ENCODE measurements at places on chromosomes 1 and 21.

DNA sequence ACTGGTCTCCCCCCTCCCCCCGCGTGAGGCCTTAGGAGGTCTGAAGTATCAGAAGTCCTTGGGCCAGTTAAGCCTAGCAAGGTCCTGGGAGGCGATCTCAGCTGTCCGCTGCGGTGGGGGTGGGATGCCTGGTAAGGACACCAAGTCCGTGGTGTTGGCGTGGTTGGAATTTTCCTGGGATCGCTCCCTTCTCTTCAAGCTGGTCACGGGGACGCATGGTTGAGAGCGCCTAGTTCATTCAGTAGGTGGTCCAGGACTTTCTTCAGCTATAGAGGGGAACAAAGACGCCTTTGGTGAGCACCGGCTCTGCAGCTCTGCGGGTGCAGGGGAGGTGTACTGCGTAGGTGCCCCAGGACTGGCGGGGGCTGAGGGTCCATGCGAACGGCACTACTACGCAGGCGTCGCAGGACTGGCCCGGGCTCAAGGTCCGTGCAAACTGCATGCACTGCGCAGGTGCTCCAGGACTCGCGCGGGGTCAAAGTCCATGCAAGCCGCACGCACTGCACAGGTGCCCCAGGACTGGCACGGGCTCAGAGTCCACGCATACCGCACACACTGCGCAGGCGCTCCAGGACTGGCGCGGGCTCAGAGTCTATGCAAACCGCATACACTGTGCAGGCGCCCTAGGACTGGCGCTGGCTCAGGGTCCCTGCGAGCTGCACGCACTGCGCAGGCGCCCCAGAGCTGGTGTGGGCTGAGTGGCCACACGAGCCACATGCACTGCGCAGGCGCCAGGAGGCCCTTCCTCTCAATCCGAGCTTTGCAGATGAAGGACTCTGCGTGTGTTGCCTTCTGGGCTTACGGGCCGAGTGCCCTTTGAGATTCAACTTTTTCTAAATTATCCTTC is 36.6 kb upstream of the HMGN1 start:
- ATAC-seq: peak; percentile 54

- ATAC-seq: no peak
Measured at GRCh38 chr1:46520063-46520911, 30.7 kb downstream of the DMBX1 start.

GRCh38 chr1:193588311-193589082 is 402.1 kb upstream of the B3GALT2 start:
- no peak for ATAC-seq

DNA sequence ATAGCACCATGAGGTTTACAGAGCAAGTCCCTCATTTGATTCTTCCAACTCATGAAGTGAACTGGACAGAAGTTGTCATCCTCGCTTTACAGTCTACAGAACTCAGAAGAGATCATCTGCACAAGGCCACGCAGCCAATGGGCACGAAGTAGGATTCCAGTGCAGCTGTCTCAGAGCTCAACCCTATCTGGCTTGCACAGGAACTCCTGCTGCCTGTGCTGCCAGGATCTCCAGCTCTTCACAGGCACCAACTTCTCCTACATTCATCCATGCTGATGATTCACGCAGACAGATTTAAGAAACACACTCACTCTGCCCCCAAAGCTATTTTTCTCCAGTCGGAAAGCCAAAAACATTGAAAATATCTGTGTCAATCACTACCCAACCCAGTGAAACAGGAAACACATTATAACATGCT is 157.0 kb downstream of the RERE start:
- ATAC-seq: no peak

GRCh38 chr1:230231774-230232145 is 164.7 kb downstream of the GALNT2 start:
- ATAC-seq: peak; percentile 38

GRCh38 chr1:62263006-62263813 is 56.0 kb downstream of the KANK4 start:
- ATAC-seq: no peak

- no peak for ATAC-seq
Measured at GRCh38 chr1:8349961-8350360, 32.0 kb downstream of the SLC45A1 start.

Measured in activated CD4-positive, CD25-positive, alpha-beta regulatory T cell treated with anti-CD3 and anti-CD28 coated beads, Interleukin-2, amount 50 U/mL, for 24 hours (primary cell).